Brain microvascular endothelial cell (primary cell): ENCODE measurements at places on chromosomes 5 and 9.

- DNase-seq: no peak
Observed at GRCh38 chr5:67283275-67283987, 86.8 kb upstream of the CD180 start.

GRCh38 chr9:93968451-93969327 lies 13.5 kb upstream of the BARX1 start:
- peak; percentile 45 for DNase-seq

DNA sequence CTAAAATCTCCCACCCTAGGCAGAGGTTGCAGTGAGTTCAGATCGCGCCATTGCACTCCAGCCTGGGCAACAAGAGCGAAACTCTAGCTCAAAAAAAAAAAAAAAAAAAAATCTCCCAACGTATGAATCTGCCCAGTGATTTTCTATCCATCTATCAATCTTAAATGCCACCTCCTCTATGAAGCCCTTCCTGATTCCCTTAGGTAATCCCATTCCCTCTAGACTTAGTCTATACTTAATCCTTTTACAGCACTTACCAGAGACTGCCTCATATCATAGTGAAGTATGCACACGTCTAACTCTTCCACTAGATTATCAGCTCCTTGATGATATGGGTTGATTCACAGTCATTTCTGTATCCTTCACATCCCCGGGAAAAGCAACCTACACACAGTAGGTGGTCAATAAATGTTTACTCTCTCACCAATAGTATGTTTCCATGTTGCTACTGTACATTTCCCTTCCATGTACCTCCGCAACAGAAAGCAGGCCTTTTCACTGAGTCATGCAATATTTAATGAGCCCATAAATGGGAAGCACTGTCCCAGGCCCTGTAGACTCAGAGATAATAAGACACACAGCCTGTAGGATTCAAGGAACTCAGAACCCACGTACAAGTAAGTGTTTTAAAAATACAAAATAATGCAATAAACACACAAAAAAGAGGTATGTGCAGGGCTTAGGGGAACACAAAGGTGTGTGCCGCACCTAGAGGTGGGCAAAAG lies 1.2 kb downstream of the DROSHA start:
- DNase-seq: no peak

DNA sequence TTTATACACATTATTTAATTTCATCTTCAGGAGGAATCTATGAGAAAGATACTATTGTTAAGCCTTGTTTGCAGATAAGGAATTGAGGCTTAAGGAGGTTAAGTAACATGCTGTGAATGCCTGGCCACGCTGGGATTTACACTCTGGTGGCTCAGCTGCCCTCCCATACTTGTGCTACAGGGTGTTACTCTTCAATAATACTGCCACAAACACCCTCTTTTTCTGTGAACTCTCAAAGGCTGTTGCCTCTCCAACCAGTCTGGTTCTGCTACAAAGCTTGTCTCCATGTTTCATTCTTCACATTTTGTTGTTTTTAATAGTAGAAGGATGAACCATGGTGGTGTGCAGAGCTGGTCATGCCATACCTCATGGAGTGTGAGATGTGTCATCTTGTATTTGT lies 76.7 kb upstream of the TNFAIP8 start:
- no peak for DNase-seq

GRCh38 chr9:69195668-69196067 lies 21.6 kb downstream of the TJP2 start:
- no peak for DNase-seq

DNA sequence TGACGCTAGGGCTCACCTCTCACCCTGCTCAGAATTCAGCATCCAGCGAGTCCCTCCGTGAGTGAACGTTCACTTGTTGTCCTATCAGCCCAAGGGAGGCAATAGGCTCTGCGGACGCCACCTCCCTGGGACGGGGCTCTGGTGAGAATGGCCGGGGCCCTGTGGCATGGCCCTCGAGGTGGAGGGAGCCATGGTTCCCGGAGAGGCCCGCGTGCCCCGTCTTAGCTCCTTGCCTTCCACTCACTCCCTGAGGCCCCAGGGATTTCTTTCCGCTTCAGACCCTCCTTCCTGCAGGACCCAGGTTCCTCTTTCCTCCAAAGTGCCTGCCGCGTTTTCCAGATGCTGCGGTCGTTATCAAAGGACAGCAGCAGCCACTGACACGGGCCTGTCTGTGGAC lies 21.5 kb downstream of the EXOC3 start:
- no peak for DNase-seq

- peak; percentile 45 for DNase-seq
Observed at GRCh38 chr5:112186401-112186990, 232.6 kb downstream of the EPB41L4A start.

DNA sequence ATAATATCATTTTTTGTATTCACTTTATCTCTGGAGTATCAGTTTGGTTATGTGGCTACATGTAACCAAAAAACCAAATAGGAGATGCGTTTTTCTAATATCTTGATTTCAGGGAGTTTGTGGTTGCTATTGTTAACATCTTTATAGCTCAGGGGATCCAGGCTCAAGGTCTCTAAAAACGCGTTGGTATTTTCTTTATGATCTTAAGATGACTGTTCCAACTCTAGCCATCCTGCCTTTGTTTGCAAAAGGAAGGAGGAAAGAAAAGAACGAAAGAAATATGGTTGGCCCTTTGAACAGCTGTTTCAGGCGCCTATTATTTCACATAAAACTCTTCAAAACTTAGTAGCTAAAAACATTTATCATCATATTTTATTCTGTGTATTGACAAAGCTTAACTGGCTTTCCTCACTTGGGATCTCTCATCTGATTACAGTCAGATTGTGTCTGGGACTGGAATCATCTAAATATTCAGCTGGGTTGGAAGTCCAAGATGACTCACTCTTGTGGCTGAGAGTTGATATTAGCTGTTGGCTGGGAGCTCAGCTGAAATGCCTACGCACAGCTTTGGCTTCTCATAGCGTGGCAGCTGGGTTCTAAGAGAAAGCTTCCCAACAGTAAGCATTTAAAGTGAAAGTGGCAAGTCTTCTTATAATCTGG lies 60.1 kb downstream of the FAM174A start:
- peak; percentile 97 for DNase-seq

DNA sequence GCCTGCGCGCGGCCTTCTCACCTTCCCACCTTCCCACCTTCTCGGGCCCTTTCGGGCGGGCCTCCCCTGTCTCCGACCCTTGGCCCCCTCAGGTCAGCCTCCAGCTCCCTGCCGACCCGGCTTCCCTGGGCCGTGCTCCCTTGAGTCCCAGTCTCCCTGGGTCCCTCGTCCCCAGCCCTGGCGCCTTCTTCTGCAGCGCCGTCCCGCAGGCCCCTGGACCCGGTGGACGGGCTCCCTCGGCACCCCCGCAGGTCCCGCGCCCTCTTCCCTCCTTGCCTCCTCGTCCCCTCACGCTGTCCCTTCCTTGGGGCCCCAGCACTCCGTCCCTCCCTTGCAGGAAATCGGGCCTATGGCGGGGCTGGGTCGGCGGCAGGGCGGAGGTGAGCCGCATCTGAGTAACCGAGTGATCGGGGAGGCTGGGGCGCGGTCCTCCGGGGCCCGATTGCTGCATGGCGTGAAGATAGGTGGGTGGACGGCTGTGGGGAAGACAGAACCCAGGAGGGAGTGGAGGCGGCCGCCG lies 7.6 kb downstream of the ARPC5L start:
- DNase-seq: no peak

DNA sequence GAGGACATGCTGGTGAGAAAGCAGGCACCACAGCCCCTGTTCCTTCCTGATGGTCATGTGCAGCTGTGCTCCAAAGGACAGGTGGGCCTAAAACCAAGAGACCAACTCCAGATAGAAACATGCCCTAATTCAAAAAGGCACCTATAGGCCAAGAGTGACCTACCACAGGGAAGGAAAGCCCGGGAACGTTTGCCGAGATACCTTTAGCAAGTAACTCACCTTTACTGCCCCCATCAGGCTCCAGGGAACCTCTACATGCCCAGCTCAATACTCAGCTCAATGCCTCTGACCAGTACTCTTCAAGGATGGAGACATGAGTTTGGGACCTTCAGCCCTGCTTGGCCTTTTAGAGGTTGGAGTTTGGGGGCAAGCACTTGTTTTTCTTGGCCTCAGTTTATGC lies 172.8 kb upstream of the FSTL4 start:
- DNase-seq: no peak

GRCh38 chr9:74953235-74953751 lies 581 bp upstream of the C9orf40 start:
- DNase-seq: peak; percentile 16

- DNase-seq: peak; percentile 84
Observed at GRCh38 chr5:149423794-149424268, 44.7 kb upstream of the IL17B start.

DNA sequence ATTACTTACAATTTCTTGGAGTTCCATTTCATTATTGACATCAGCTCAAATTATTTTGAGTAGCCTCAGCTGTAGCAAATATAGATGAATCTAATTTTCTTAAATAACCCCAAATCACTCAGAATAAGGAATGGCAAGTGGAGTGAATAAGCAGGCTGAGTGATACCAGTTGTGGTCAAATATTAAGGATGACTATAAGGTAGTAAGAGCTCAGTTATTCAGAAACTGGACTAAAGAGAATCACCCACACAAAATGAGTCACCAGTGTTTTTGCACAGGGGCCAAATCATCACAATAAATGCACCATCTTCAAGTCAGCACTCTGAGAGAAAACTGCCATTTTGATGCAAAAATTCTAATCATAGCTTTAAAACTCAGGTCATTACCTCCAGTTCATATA lies 128.9 kb upstream of the TARS1 start:
- DNase-seq: peak; percentile 96

- DNase-seq: no peak
Observed at GRCh38 chr9:35993976-35994720, 36.2 kb upstream of the OR2S2 start.

- DNase-seq: no peak
Observed at GRCh38 chr5:68345582-68345981, 130.0 kb downstream of the PIK3R1 start.

DNA sequence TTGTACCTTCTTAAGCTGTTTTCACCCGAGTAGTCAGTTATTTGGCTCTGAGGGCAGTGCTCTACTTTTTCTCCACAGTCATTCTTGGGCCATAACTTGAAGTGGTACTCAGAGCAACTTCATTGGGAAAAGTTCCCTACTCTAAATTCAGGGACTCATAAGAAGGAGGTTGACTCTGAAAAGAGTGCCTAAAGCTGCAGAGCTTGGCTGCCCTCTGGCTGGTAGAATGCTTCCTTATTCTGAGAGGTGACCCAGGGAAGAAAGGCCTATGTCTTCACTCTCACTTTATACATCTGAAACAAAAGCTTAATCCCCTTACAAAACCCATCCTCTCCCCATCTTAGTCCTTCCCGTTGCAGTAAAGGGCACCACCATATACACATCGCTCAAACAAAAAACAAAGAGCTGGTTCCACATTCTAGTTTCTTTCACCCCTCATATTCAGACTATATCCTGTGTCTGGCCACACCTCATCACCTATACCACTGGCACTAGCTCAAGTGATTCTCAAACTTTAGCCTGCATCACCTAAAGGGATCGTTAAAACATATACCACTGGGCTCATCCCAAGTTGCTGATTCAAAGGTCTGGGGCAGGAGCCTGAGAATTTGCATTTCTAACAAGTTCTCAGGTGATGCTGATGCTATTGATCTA lies 7.9 kb downstream of the IGIP start:
- DNase-seq: no peak

GRCh38 chr5:124660229-124661093 lies 86.0 kb downstream of the ZNF608 start:
- DNase-seq: no peak

DNA sequence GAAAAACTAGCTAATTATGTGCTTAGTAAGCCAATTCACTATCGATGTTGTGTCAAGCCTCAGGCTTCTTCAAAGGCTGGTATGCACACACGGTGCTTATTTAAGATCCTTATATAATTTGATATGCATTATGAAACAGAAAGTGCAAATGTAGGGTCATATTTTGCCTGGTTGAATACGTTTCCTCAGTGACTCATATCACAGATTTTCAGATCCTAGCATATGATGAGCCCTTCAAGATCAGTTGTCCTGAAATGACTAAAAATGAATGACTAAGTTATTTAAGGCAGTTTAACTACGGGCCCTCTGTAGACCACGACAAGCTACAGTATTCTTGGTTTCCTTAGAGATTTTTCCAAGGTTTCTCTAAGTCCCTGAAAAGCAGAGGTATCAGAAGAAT lies 778.3 kb downstream of the PRELID2 start:
- peak; percentile 56 for DNase-seq

GRCh38 chr5:31397926-31398557 lies 133.9 kb downstream of the DROSHA start:
- DNase-seq: no peak

GRCh38 chr9:134475011-134475790 lies 148.9 kb downstream of the RXRA start:
- peak; percentile 64 for DNase-seq

DNA sequence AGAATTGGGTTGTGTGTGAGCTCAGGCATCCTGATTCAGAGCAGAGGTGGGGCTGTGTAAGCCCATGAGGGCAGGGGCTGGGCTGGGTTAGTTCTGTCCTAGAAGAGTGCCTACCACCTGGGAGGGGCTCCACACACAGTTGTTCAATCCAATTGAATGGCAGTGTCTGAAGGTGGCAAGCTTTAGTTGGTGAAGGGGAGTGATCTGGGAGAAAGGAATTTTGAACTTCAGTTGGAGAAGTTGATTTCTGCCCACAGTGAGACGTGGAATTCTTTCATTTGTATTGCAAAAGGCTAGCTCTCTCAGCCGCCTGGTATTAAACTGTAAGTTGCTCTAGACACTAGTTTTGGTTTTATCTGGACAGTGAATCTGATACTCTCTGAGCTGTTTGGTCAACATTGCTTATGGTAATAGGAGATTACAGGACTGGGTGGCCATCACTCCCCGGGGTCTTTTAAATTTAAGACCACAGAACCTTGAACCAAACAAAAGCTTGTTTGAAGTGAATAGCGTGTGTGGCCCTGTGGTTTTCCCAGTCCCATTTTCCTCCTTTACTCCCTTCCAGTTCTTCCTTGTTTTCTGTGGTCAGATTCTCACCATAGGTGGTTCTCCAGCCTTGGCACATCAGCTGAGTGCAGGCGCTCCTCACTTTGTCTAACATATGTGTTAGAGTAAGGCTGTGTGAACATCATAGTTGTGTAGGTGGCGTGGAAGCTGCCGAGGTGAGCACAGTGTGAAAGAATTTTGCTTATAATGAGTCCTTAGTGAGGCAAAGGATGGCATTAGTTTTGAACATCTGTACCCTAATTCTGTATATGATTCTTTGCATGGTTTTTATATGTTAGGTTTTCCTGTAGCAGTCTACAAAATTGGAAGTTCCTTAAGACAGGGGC lies 78.0 kb downstream of the ARHGAP26 start:
- DNase-seq: no peak

DNA sequence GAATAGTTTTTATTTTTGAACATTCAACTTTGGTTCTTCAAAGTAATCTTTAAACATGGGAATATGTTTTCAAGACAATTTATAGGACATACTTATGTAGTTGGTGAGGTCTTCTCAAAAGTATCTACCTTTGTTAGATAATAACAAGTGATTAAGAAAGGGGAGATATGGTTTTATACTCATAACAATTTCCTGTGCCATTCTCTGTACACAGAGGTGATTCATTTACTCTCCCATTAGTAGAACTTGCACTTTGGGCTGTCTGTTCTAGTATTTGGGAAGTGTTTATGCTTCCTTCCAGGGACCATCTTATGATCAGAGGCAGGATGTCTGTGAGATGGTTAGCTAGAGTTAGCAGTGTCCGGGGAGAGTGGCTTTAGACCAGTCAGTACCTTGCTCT lies 15.2 kb downstream of the LSM11 start:
- no peak for DNase-seq

GRCh38 chr5:78974011-78974410 lies 11.1 kb downstream of the ARSB start:
- DNase-seq: no peak
